ENCODE measurements at places on chromosomes 3 and 15.

- peak; percentile 16 for DNase-seq
Measured at GRCh38 chr15:45402955-45403877, 24.9 kb upstream of the GATM start.

GRCh38 chr15:56523521-56523920 is 58.6 kb upstream of the MNS1 start:
- no peak for DNase-seq

- DNase-seq: no peak
Measured at GRCh38 chr3:95437409-95437808, 1374.5 kb downstream of the NSUN3 start.

- DNase-seq: no peak
Measured at GRCh38 chr3:46102059-46102779, 74.9 kb upstream of the XCR1 start.

GRCh38 chr15:60576044-60576443 is 97.1 kb upstream of the ICE2 start:
- DNase-seq: no peak

All from stimulated activated CD4-positive, alpha-beta T cell treated with anti-CD3 and anti-CD28 coated beads, TNF-alpha, amount 100 ng/mL, for 4 hours (primary cell).